Upper lobe of left lung (tissue), 6 donors: ENCODE measurements at places on chromosomes 16 and 17.
A peak's percentile ranks its signal among the peaks of the same experiment; 100 is the strongest.

- DNase-seq, result no peak
Measured at GRCh38 chr16:16928532-16929109, 542.1 kb downstream of the XYLT1 start.

GRCh38 chr17:14061666-14062560, 7.4 kb upstream of the COX10 start:
- DNase-seq, result no peak

- DNase-seq, result no peak
Measured at GRCh38 chr17:33981711-33982601, 273.1 kb upstream of the CCL2 start.

GRCh38 chr17:44587339-44587738, 30.1 kb downstream of the FZD2 start:
- no peak for DNase-seq

DNA sequence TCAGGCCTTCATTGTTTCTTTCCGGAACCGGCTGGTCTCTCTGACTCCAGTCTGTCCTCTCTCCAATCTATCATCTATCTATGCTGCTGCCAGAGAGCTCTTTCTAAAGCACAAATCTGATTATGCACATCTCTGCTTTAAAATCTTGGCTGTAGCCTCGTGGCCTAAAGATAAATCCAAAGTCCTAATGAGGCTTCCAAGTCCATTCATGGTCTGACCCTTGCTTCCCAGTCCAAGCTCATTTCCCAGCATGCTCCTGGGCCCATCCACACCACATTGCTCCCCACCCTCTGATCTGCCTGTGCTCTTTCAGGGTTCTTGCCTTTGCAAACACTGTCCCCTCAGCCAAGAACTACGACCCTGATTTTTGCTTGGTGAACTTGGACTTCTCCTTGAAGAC, 21.5 kb upstream of the PHB1 start:
- no peak for DNase-seq

DNA sequence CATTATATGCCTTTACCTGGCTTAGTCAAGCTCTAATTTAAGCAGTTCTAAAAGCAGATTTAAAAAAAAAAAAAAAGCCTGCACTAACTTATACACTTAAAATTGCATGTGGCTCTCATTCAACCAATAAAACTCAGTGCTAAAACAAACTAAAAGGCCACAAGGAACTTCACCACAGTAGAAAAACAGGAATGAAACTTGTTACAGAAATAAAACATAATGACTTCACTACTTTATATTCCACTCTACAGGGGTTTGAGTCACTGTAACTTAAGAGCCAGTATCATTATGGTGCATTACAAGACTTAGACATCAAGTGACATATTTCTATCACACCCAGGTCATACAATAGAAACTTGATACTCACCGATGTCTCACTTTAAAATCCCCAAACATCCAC, 11.1 kb downstream of the CA10 start:
- no peak for DNase-seq

DNA sequence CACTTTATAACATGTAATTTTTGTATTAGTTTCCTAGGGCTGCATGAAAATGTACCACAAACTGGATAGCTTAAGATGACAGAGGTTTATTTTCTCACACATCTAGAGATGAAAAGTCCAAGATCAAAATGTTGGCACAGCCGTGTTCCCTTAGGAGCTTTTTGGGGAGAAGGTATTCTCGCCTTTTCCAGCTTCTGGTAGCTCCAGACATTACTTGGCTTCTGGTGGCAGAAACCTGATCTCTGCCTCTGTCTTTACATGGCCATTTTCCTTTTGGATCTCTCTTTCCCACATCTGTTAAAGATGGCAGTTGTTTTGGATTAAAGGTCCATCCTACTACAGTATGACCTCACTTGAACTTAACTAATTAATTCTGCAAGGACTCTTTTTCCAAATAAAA, 885.7 kb upstream of the CDH8 start:
- DNase-seq, result no peak

DNA sequence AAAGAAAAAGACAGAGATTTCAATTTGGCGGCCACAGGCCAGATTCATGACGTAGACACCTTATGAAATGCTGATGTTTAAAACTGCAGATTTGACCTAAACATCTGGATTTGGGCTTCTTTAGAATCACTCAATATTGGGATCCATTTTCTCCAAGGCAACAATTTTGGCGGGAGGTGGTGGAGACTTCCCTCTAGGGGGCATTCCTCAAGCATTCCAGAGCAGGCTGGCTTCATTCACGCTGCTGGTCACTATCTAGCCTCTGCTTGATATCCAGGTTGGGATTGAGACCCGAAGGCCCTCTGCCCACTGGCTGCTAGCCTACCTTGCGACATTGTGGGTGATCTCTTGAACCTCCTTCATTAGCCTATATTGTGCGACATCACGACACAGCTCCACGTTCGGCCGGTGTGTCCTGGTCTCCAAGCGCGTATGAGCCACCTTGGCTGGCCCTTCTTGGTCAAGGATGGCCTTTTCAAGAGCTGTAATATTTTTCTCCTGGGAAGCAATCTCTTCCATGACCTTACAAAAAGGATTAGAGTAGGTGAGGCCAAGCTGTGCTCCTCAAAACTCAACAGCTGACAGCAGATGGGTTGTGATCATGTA, 24.5 kb downstream of the FBXO39 start:
- no peak for DNase-seq

DNA sequence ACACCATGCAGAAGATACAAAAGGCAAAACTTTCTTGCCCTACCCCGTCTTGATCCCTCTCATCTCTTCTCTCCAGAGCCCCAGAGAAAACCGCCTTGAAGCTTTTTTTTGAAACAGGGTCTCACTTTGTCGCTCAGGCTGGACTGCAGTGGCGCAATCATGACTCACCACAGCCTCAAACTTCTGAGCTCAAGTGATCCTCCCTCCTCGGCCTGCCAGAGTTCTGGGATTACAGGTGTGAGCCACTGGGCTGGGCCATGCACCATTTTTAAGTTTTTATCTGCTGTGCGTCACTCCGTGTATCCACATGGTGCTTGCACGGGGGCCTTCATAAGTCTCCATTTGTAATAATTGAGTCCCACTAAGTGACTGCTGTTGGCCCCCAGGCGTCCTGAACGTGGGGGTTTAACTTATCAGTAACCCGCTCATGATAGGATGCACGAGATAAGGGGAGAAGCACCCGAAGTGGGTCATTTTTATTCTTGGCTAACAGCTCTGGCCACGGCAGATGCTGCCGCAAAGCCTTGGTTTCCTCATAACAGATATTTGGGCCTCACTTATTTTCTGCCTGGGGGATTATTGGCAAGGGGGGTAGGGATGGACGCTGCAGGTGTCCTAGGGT, 8.6 kb downstream of the DNAH17 start:
- no peak for DNase-seq

GRCh38 chr17:39970157-39970692, 7.4 kb downstream of the GSDMA start:
- no peak for DNase-seq

- DNase-seq, result no peak
Measured at GRCh38 chr16:66425651-66426050, 1.4 kb upstream of the BEAN1 start.

DNA sequence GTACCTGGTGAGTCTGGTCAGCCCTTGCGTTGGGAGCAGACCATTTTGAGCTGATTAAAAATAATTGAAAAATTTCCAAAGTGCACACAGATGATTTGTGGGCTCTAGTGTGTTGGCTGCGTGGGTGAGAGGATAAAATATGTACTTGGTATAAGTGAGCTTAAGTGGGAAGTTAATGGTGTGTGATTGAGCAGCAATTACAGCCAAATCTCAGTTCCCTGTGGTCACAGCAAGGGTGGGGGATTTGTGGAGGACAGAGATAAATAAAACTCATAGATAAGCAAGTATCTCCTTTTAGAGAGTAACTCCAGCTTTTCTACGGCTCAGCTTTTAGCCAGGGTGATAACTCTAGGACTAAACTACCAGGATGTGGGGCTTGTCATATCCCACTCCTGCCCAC, 390.4 kb downstream of the UTP18 start:
- no peak for DNase-seq

- no peak for DNase-seq
Measured at GRCh38 chr17:79572136-79572925, 38.5 kb downstream of the RBFOX3 start.

- no peak for DNase-seq
Measured at GRCh38 chr16:4489030-4489429, 12.8 kb downstream of the HMOX2 start.

- no peak for DNase-seq
Measured at GRCh38 chr16:74094514-74094913, 202.1 kb upstream of the PSMD7 start.

DNA sequence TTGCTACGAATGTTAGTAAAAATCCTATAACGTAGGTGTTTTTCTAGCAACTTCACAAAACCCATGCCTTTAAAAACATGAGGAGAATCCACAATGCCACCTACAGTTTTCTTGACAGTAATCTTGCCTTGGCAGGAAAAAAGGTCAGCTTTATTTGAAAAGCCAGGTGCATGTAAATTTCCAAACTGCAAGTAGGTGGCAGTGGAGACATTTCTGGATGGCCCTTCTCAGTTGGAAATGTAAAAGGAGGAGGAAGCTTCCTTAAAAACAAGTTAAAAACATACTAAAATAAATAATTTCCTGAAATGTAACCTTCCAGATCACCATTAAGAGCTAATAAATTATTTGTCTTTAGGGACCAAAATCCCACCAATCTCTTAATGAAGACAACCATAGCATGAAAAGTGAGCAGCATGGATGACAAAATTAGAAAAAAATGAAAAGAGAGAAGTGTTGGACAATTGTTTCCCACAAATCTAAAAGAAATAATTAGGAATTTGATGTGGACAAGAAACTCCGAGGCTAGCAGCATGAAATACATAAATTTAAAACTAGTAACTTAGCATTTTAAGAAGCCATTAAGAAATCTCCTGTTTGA, 152.2 kb downstream of the SNX11 start:
- DNase-seq, result no peak

GRCh38 chr17:74968361-74968780, 4.2 kb downstream of the HID1 start:
- peak; percentile 32 for DNase-seq

GRCh38 chr16:48817032-48817431, 207.1 kb upstream of the N4BP1 start:
- DNase-seq, result no peak

- DNase-seq, result no peak
Measured at GRCh38 chr17:68656666-68657065, 55.5 kb upstream of the FAM20A start.

GRCh38 chr16:35296962-35297653, 1837.7 kb downstream of the TP53TG3F start:
- no peak for DNase-seq

- DNase-seq, result peak; percentile 86
Measured at GRCh38 chr16:88639231-88640038, 1.1 kb downstream of the IL17C start.

DNA sequence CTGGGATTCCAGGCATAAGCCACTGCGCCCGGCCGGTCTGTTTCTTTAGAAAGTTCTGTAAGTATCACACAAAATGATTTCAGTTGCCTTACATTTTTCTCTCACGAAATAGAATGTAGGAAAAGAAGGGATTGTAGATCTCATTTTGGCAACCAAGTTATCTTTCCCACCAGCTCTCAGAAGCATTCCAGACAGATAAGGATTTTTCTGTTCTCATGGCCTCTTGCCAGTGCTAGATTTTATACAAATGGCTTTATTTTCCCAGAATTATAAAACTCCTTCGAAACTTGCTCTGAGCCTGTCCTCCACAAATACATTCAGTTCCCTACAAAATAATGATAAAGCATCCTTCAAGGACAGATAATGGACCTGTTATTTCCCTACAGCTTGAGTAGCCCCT, 46.9 kb downstream of the LCMT1 start:
- DNase-seq, result no peak

DNA sequence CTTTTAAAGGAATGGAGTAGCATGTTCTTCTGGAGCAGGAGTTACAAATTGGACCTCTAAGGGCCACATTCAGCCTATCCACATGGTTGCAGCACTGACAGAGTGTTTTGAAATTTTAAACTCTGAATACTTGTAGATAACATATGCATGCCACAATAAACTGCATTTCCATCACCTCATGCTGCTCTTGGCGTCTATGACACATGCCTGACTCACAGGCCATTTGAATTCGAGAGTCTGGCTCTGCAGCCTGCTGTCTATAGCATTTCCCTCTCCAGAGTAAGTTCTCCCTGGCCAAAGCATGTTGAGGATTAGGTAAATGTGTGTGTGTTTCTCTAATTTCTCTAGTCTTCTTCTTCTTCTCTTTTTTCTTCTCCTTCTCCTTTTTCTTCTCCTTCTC, 28.7 kb upstream of the MYOCD start:
- no peak for DNase-seq

DNA sequence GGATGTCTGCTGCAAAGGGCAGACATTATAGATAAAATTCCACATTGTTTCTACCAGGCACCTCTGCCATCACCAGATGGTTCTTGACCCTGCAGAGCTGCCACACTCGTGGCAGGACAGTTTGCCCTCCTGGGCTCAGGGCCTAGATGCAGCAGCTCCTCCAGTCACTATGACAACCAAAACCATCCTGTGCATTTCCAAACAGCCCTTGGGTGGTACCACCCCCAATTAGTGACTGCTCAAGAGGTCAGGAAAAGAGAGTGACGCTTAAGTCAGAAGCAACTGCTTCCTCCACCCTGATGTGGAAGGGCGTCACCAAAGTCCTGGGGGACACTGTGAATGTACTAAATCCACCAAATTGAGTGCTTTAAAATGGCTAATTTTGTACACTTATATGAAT, 109.2 kb downstream of the C16orf95 start:
- no peak for DNase-seq

DNA sequence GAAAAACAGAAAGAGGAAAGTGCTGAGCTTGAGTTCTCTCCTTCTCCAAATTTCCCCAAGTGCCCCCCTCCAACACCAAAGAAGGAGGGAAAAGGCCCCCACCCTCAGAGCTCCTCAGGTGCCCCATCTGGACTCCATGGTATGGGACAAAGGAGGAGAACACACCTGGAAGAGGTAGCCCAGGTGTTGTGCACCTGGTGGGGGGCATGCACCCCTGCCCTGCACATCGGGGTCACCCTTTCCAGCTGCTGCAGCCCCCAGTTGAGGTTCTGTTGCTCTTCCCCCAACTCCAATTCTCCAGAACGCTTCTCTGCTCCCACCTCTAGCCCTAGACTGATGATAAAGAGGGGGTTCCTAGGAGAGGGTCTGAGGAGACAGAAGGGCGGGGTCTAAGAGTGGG, 3.0 kb upstream of the COL1A1 start:
- DNase-seq, result no peak

DNA sequence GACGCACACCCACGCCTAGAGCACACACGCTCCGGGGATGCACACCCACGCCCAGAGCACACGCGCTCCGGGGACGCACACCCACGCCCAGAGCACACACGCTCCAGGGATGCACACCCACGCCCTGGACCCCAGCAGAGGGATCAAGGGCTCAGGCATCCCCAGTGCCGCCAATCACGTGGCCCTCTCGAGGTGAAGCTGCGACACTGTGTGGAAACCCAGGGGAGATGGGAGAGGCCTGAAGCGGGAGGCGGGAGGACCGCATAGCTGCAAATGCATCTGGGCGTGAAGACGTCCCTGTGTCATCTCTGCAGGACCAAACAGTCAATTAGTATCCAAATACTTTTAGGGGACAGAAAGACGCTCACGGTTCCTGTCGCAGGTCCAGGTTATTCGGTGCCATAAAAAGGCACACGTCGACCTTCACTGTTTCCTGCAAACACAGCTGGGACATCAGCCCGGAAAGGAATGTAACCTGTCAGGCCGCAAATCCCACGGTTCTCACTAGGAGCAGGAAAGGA, 56.4 kb downstream of the TBC1D16 start:
- DNase-seq, result no peak

- no peak for DNase-seq
Measured at GRCh38 chr16:72835086-72835485, 212.8 kb downstream of the ZFHX3 start.

- DNase-seq, result no peak
Measured at GRCh38 chr16:20838240-20838639, 31.9 kb downstream of the REXO5 start.

GRCh38 chr16:3065069-3065741, at the start of gene IL32:
TSS of gene IL32 (plus strand) at chr16:3065640. CDS start at chr16:3065812, 172 bp downstream.
- DNase-seq, result no peak
